HFF-Myc (cell line): ENCODE measurements at places on chromosomes 1 and 21.

GRCh38 chr1:184567009-184567408 is 180.2 kb downstream of the C1orf21 start:
- no peak for DNase-seq

DNA sequence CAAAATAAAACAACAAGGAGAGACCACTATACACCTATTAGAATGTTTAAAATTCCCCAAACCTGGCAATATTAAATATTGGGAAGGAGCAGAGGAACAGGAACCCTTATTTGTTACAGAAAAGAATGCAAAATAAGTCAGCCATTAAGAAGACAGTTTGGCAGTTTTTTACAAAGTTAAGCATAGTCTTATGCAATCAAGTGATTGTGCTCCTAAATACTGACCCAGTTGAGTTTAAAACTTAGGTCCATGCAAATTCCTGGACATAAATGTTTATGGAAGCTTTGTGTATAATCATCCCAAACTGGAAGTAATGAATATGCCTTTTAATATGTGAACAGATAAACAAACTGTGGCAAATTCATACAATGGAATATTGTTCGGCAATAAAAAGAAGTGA is 72.9 kb upstream of the RGS4 start:
- DNase-seq = no peak

GRCh38 chr1:87148661-87149060 is 180.0 kb upstream of the LMO4 start:
- no peak for DNase-seq

- DNase-seq = no peak
These were observed 220.7 kb upstream of the HOOK1 start for GRCh38 chr1:59593798-59594790.

- no peak for DNase-seq
These were observed 18.8 kb upstream of the C2CD2 start for GRCh38 chr21:41972511-41973205.

- DNase-seq = no peak
These were observed 8.6 kb upstream of the FCMR start for GRCh38 chr1:206930210-206930798.

- no peak for DNase-seq
These were observed 65.2 kb downstream of the CD247 start for GRCh38 chr1:167453123-167453522.

DNA sequence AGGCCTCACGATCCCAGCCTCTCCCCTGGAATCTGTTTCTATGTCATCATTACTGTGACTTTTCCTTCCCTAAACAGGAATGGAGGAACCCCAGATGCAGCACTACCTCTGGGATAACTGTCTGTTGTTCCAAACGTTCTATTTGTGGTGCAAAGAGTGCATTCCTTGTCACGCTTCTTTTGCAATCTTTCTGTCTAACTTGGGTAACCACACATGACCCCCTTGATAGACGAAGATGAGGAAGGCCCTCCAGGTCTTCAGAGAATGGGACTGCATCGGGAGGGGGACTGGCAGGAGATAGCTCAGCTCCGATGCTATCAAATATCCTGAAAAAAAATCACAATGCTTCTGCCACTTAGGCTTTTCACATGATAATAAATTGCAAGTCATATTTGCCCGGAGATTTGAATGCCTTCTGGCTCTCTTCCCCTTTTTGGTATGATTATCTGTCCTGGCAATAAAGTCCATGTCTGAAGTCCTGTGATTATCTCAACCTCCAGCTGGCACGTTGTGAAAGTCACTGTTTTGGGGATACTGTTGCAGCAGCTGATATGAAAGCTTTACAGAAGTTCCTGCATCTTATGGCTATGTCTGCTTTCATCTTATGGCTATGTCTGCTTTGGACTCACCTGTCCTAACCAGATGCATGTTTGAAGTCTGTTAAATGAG is 148.7 kb upstream of the LMO4 start:
- no peak for DNase-seq

DNA sequence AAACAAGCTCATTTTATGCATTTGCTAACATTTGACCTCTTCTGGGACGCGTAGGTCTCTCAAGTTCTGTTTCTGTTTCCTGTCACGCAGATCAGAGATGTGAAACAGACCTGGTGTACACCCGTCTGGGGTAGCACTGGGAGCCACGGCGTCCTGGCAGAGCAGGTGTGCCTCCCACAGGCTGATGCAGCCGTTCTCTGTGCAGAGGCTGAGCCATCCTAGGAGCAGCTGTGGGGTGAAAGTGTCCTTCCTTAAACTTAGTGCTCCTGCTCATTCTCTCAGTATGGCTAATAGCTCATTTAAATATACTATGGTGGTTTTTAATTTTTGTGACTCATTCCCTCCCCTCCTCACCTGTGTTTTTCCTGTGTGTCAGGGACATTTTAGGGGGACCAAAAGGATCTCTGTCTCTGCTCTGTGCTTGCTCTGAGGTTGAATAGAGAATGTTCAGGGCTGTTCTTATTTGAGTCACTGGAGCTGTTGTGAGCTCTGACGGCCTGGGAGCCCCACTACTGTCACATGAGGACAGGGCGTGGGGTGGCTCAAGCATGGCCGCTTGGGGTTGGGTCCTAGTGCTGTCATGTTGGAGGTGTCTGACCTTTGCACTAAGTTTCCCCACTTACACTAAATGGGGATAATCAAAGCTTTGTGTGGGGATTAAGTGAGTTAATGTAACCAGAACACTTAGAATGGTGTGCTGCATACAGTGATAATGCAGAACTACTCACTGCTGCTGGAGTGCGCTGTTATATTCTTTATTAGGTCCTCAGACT is 43.0 kb downstream of the GALNT2 start:
- DNase-seq = no peak

DNA sequence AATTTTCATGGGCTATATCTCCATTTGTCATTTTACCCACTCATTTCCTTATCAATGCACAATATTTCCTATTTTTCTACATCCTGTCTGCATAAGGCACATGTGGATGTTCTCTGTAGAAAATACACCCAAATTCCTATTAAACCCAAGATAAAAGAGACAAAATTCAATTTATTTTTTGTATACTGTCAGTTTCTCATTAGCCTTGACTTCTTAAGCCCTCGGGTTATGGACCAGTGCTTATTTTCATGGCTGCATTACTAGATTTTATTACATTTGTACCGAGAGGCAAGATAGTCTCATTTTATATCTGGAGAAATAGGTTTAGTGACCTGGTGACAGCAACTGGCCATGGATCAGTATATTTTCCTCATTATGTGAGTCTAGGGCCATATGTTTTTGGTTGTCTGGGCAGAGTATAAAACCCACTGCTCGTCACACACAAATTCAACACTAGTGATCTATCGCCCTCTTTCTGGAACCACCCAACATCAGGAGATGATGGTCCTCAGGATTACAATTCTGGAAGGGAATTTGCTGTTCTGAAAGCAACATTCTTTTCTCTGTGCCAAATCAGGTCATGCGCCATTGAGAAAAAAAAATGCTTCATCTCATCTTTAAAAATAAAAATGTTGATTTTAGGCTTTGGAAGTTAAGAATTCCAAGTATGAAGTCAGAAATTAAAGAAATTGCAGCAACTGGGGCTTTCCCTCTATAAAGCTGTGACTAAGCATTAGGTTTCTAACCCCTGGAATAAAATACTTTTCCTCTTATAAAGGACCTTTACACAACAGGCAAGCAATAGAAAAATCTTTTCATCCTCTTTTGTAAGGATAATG is 81.4 kb downstream of the ASTN1 start:
- no peak for DNase-seq

GRCh38 chr1:23473037-23473800 is 10.8 kb downstream of the ASAP3 start:
- no peak for DNase-seq

GRCh38 chr1:7326366-7326765 is 444.7 kb upstream of the VAMP3 start:
- DNase-seq = no peak

DNA sequence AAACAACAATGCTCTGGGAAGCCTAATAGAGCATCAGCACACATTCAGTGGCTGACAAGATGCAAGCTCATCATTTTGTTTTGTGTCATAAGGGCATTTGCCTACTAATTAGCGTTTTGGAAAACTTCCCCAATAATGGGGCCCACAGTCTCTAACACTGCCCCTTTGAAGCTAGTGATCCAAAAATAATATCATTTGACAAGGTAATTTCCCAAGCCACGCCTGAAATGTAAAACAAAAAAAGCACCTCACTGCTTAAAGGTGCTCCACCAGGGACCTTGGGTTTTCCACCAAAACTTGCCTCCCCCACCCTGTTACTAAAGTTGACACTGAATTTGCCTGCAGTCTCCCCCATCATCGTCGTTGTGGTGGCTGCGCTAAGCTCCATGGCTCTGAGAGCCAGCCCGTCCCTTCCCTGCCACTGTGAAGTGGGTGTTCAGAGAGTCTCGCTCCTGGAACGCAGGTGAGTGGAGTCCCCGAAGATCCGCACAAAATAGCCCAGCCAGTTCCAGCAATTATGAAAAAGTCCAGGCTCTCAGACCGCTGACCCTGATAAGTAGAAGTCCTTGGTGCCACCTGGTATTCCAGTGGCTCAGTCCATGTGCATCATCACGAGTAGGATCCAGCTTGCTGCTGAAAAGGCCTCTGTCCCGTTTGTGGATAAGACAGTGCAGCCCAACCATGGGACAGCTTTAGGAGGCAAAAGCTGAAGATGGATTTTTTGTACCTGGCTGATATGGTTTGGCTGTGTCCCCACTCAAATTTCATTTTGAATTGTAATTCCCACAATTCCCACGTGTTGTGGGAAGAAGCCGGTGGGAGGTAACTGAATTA is 52.2 kb downstream of the RAB3GAP2 start:
- no peak for DNase-seq

DNA sequence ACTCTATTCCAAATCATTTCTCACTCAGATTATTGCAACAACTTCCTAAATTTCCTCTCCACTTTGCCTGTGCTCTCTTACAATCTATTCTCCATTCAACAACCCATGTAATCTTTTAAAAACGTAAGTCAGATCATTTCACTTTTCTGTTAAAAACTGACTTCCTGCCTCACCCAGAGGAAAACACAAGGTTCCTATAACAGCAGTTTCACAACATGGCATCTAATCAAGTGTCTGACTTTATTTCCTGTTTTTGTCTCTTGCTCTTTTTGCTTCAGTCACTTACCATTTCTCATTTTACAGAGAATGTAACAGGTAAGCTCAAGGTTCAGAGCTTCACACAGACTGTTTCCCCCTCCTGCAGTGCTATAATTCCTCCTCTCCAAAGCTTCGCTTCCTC is 560.7 kb downstream of the LRRIQ3 start:
- no peak for DNase-seq

GRCh38 chr1:25743164-25744139 is 56.5 kb upstream of the SELENON start:
- DNase-seq = no peak

DNA sequence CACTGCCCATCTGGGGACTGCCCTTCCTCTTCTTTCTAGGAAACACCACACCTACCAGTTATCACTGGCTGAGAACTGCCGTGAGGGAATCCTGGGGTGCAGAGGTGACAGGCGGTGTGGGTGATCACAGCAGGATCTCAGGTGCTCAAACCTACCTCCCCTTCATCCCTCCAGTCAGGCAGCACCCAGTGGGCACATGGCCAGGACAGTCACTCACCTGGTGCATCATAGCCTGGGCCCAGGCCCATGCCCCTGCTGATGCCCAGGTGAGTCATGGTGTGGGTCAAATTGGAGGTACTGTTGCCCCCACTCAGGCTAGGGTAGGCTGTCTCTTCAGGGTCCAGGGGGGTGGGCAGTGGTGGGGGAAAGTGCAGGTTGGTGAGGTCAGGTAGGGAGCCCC is 5.3 kb upstream of the DENND4B start:
- DNase-seq = no peak

DNA sequence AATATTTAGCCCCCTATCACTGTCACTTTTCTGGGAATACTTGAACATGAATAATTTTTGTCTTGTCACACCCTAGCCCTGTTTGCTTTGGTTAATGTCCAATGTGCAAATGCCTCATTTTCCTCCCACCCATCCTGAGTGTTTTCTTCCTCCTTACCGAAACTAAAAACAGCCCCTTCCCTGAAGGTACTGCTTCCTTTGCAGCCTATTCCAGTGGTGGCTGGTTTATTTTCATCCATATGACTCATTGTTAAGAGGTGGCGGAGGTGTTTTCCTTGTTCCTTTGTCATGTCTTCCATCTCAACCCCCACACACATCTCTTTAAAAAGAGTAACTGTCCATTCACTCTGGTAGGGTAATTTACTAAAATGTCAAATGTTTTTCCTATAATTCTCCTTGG is 40.4 kb downstream of the CD55 start:
- DNase-seq = no peak

DNA sequence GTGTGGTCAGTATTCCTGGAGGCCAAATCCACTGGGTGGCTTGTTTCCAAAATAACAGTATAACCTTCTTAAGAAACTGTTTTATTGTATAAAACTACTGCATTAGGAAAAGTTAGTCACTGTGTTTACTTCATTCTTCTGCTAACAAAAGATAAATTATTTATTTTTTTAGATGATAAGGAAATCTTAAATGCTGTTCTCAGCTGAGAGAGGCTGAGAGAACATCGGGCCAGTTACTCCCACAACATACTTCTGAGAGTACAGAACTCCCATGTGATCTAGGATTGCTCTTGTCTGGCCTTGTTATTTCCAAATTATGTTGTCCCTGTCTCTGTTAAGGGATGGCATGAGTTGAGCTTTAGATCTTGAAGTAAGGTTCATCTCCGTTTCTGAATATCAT is 96.7 kb upstream of the CXADR start:
- no peak for DNase-seq

GRCh38 chr1:216820345-216820744 is 97.1 kb upstream of the ESRRG start:
- DNase-seq = no peak

DNA sequence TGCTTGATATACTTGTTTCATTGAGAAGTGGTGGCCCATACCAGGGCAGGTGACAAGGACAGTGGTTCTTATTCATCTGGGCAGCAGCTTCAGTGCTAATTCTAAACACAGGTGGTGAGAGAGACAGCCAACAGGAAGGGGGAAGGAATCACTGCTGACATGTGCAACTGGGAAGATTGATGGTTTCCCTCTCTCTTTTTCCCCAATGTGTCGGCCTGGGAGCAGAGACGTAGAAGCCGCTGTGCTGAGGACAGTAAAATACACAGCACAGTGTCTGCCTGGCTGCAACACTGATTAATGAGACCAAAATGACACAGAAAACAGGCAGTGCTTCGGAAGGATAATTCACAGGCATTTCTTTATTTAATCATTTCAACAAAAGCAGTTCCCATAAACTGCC is 48.8 kb downstream of the WARS2 start:
- DNase-seq = no peak

- DNase-seq = no peak
These were observed 9.1 kb upstream of the C1orf159 start for GRCh38 chr1:1124786-1125642.

DNA sequence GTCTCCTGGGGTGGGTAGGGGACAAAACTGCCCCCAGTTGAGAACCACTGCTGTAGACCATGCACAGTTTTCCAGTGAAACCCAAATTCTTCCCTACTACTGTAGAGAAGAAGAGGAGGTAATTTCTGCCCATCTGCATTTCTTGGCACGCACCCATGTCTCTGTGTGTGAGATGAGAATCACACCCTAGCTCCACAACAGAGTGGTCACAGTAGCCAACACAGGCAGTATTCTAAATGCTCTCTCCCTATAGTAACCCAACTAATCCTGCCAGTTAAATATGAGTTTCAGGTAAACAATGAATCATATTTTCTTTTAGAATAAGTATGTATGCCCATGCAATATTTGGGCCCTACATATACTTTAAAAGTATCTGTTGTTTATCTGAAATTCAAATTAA is 1.2 kb upstream of the CAPN2 start:
- no peak for DNase-seq
